Immature natural killer cell (primary cell): ENCODE measurements at places on chromosomes 5 and 9.

GRCh38 chr9:87564791-87565241 is 67.1 kb downstream of the DAPK1 start:
- no peak for DNase-seq
- no peak overlapping the region for H3K4me3 ChIP-seq
- no peaks in the 10 kb centered on the region for H3K27me3 ChIP-seq
- no peaks in the 10 kb centered on the region for H3K4me1 ChIP-seq
- no peaks in the 10 kb centered on the region for H3K36me3 ChIP-seq

DNA sequence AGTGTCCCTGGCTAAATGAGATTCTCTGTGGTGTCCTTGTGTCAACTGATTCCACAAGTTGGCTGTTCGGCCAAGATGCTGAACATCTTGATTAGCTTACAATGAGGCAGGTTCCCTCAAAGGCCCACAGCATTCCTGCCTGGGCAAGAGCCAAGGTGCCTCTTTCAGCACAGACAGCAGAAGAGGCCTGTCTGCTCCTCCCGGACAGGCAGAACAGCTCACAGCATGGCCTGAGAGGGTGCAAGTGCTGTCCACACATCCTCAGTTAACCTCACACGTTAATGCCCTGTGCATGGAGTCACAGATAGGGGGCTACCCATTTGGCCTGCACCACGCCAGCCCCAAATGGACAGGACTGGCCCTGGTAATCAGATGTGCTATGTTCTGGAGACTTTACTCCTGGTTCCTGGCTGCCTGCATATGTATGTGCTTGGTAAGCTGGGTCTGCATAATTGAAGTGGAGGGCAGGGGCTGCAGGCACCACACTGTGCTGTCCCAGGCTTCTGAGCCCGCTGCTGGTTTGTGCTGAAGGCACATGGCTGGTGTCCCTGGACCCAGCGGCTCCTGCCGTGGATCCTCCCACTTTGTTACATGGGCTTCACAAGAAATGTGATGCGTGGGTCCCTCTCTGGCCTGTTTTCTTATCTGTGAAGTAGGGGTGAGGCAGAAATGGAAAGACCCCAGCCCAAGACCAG is 8.9 kb downstream of the CSF2 start:
- H3K4me1 ChIP-seq, result peaks cover 14% of the 10 kb centered on the region
- no peak overlapping the region for H3K27ac ChIP-seq
- H3K27me3 ChIP-seq, result peaks cover 2% of the 10 kb centered on the region
- H3K36me3 ChIP-seq, result no peaks in the 10 kb centered on the region

GRCh38 chr9:84261070-84261746 is 79.3 kb downstream of the SLC28A3 start:
- DNase-seq, result peak; percentile 44
- H3K4me3 ChIP-seq, result peak overlapping the region; percentile 8
- H3K27ac ChIP-seq, result no peak overlapping the region
- H3K27me3 ChIP-seq, result peaks cover 2% of the 10 kb centered on the region
- H3K36me3 ChIP-seq, result no peaks in the 10 kb centered on the region

DNA sequence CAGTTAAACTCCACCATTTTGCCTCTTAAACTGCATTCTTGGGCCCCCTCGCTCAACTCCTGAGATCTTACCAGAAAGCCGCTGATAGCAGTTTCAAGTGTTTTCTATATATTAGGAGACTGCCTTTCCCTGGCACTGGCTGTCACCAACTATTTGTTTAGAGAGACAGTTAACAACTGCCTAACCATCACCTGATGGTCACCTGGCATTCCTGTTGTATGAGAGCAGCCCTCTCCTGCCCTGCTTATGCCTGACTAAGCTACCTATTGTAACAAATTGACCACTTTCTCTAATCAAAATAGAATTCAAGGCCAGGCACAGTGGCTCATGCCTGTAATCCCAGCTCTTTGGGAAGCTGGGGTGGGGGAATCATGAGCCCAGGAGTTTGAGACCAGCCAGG is 28.0 kb upstream of the SIL1 start:
- no peaks in the 10 kb centered on the region for H3K4me1 ChIP-seq
- H3K4me3 ChIP-seq, result no peak overlapping the region
- H3K27me3 ChIP-seq, result peaks cover 3% of the 10 kb centered on the region
- no peak for DNase-seq
- no peaks in the 10 kb centered on the region for H3K36me3 ChIP-seq
- no peak overlapping the region for H3K27ac ChIP-seq

GRCh38 chr5:102888483-102888882 is 133.4 kb downstream of the PAM start:
- peaks cover 9% of the 10 kb centered on the region for H3K36me3 ChIP-seq
- peaks cover 59% of the 10 kb centered on the region for H3K4me1 ChIP-seq
- peak; percentile 32 for DNase-seq
- no peaks in the 10 kb centered on the region for H3K27me3 ChIP-seq
- H3K4me3 ChIP-seq, result peak overlapping the region; percentile 82
